NCI-H510A (cell line): ENCODE measurements at places on chromosomes 13 and 19.

DNA sequence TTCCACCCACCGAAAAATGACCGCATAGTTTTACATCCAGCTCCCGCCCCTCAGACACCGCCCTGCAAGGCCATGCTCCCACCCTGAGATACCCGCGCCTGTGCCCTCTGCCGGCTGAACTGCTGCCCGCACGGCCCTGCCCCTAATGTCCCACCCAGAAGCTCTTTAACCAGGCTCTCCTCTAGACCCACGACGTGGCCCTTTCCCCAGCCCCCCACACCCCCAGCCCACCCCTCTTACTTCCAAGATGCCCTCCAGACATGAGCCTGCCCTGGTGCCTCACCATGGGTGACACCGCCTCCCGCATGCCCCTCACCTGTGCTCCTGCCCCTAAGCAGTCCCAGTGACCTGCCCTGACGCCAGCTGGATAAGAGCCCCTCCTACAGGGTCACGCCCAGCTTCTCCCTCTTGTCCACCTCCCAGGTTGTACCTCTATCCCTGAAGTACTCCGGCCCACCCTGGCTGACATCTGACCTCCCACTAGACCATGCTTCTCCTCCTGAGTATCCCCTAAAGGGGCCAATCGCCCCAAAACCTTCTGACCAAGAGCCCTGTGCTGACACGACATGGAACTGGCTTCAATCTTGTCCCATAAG lies 51.2 kb downstream of the COLGALT1 start:
- no peak for DNase-seq

- no peak for DNase-seq
Measured at GRCh38 chr13:51444922-51445321, 7.9 kb downstream of the INTS6 start.

GRCh38 chr13:112159575-112160547 lies 92.9 kb downstream of the SOX1 start:
- DNase-seq: no peak

DNA sequence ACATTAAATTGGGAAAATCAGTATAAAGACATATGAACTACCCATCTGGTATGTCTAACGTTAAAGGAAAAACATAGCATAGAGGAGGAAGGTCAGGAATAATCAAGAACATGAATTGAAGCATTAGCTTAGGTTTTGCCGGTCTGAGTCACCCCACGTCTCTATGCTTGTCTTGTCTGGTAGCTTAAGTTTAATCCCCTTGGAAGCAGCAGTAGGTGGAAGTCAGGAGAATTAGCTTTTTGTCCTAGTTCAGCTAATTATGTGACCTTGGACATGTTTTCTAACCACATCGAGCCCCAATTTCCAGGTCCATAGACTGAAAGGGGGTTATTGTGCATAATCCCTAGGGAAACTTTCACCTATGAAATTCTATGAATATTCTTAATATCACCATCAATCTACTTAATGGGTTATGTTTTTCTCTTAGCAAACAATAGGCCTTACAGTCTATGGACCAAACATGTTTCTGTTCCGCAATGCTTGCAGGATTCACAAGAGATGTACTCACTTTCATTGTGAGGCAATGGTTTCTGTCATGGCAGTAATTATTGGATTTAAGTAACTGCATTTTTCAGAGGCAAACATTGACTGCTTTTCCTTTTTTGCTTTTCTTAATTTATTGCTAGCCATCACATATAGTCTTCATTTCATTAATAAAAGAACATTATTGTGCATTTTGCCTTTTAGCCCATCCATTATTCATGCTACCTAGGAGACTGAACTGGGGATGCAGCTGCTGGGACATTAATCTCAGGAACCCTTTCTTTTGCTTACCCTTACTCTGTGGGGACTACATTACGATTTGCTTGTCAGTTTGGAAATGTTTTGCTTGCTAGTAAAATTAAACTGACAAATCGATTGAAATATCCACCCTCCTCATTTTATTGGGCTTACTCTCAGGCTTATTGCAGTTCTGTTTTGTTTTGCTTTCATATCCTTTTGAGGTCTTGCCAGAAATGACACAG lies 304.8 kb upstream of the MAB21L1 start:
- no peak for DNase-seq

GRCh38 chr13:23087880-23088279 lies 92.9 kb upstream of the SGCG start:
- no peak for DNase-seq

- no peak for DNase-seq
Measured at GRCh38 chr13:100767192-100767591, 92.6 kb upstream of the TMTC4 start.

DNA sequence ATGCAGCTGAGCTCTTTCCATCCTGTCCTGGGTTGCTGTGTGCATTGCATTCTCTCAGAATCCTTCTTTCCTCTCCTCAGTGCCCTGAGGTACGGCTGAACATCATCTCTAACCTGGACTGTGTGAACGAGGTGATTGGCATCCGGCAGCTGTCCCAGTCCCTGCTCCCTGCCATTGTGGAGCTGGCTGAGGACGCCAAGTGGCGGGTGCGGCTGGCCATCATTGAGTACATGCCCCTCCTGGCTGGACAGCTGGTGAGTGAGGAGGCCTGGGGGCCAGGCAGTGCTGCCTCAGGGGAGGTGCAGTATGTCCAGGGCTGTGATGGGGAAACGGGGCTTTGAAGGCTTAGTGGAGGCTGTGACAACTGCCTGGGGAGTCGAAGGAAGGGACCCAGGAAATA lies 29.8 kb downstream of the PPP2R1A start:
- no peak for DNase-seq

DNA sequence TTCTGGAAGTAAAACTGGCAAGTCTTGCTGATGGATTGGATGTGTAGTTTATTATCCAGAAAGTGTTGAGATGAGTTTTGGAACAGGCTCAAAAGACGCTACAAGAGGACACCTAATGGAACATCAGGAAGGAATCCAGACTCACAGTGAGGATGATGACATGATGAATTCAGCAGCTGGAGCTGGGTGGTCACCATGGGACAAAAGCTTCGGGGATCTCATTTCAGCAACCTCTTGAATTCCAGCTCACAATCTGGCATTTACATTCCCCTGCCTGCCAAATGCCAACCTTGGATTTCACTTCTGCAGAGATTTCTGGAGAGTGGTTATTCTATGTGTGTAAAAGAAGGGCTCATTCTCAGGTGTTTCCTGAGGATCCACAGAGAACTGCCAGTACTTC lies 288.0 kb upstream of the TMTC4 start:
- no peak for DNase-seq

DNA sequence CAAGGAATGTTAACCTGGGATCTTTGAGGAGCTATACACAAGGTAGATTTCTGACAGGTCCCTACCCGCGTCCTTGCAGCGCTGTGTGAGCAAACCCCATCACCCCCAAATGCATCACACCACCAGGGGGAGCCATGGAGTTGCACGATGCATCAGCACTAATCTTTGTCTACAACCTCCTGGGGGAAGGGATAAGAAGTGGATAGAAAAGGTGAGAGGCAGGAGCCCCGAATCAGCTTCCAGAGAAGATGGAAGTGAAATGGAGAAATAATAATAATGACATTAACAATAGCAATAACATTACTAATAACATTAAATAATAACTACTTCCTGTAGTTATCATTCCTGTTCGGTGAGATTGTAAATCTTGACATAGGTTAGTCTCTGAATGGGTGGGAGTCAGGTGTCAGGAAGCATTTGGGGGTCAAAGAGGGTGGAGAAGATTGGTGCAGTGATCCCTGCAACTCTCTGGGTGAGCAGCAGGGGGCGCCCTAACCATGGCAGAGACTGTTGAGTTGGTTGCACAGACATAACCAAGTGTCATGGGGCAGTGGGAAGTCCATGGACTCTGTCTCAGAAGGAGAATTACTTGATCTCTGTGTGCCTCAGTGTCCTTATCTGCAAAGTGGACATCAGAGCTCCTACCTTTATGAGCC lies 16.5 kb downstream of the SIGLEC7 start:
- no peak for DNase-seq

GRCh38 chr19:52638601-52639000 lies 446 bp upstream of the ZNF83 start:
- no peak for DNase-seq

DNA sequence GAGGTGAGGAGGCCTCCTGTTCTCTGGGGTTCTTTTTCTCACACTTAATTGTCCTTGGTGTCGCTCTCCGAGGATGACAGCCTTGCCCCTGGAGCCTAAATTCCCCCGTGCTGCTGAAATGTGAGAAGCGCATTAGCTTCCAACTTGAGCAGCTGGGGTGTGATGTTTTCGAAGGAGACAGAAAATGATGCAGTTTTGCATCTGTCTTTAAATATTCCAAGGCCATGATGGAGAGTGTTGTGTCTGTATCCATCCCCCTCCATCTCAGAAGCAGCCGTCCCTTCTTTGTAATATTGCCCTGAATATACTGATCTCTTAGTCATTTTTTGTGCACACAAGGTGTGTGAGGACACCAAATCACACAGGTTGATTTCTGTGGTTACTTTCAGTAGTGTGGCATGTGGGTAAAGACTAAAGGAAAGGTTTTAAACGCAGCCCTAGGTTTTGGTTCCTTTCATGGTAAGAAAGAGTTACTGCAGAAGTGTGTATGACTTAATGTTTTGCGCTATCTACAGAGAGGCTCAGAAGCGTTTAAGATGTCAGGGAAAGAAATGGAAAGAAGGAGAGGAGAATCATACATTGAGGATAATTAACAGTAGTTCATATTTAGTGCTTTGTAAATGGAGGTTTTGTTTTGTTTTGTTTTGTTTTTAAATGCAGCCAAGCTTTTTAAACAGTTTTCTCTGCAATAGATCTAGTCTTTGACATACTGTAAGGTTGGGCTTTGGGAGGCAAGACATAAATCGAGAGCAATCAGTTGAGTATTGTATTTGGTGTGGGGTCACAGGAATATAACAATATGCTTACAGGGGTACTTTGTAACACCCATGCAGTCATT lies 1.6 kb downstream of the NBEA start:
- no peak for DNase-seq
